ENCODE measurements at places on chromosomes 12 and 14. TPM values are rescaled to one million over a fixed set of nuclear protein-coding genes. Genes with fewer than 3 reads are reported as not detected.

SLCO1A2 gene
- not detected for total RNA-seq

LRRC43 gene
- total RNA-seq: 2.1 TPM

ATXN7L3B gene
- total RNA-seq: 26.1 TPM

CLEC2A gene
- not detected for total RNA-seq

VASH1 gene
- total RNA-seq: 26.5 TPM

GDF3 gene
- 0.52 TPM for total RNA-seq

GRCh38 chr14:21023174-21023573 is 1.7 kb downstream of the NDRG2 start:
- DNase-seq: no peak
- H3K27me3 ChIP-seq: no peaks in the 10 kb centered on the region
- no peaks in the 10 kb centered on the region for H3K36me3 ChIP-seq
- H3K4me3 ChIP-seq: peak overlapping the region; percentile 46
- peaks cover 7% of the 10 kb centered on the region for H3K4me1 ChIP-seq
- no peak overlapping the region for H3K27ac ChIP-seq

DNA sequence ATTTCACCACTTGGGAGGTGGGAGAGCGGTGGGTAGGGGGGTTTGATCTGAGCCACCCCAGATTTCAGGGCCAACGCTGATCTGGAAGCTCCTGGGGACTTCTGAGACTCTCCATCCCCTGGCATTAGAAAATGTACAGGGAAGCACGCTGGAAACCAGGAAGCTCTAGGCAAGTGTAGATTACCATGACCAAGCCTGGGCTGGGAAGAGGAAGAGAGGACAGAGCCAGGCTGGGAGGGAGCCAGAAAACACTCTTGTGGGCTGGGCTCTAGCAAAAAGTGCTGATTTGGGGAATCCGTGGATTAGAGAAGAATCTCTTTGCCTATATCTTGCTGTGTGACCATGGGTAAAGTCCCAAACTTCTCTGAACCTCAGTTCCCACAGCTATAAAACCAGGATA is 236.7 kb downstream of the BCL11B start:
- peak overlapping the region; percentile 34 for H3K4me3 ChIP-seq
- peaks cover 18% of the 10 kb centered on the region for H3K27me3 ChIP-seq
- H3K4me1 ChIP-seq: peaks cover 27% of the 10 kb centered on the region
- peak; percentile 57 for DNase-seq

DNA sequence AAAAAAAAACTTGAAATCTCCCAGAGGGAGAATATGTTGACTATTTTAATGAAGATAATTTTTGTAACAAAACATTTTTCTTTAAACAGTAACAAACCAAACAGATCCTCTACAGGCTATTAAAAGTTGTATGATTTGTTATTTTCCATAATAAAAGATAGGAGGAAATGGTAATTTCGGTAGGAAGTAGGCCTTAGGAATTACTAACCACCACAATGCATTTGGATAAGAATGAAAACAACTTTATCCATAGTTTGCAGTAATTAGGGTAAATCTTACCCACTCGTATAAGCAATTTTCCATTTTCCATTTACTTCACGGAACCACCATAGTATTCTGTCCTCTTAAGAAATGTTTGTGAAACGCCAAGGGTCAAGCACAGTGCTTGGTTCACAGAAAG is 6.0 kb downstream of the USP44 start:
- DNase-seq: no peak
- no peak overlapping the region for H3K27ac ChIP-seq
- no peak overlapping the region for H3K4me3 ChIP-seq

DNA sequence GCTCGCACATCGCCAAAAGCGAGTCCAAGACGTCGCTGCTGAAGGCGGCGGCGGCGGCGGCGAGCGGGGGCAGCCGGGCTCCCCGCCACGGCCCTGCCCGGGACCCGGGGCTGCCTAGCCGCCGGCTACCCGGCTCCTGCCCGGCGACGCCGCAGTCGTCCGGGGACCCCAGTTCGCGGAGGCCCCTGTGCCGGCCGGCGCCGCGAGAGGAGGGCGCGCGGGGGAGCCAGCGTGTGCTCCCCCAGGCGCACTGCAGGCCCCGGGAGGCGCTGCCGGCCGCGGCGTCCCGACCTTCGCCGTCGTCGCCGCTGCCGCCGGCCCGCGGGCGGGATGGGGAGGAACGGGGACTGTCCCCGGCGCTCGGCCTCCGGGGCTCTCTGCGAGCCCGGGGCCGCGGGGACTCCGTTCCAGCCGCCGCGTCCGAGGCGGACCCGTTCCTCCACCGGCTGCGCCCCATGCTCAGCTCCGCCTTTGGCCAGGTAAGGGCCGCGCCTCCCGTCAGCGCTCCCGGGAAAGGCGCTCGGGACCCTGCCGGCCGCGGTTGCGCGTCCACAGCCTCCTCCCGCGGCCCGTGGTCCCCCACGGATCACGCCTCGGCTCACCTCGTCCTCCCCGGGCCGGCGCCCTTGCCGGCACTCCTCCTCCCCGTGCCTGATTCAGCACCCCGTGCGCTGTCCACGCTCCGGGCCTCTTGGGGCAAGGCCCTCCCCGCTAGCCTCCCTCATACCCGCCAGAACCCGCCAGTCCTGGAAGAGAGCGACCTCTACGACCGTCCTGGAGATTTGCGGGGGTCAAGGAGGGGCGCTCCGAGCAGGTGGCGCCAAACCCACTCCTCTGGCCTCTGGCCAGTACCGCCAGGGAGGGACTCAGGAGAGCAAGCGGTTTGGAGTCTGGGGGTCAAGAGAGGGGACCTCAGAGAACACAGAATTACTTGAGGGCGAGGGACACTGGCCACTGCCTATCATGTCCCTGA is 721 bp downstream of the CABP1 start:
- H3K4me1 ChIP-seq: peaks cover 15% of the 10 kb centered on the region
- DNase-seq: peak; percentile 48
- no peaks in the 10 kb centered on the region for H3K36me3 ChIP-seq
- H3K4me3 ChIP-seq: peak overlapping the region; percentile 40

GRCh38 chr14:101707068-101707842 is 54.3 kb upstream of the PPP2R5C start:
- H3K36me3 ChIP-seq: no peaks in the 10 kb centered on the region
- H3K27me3 ChIP-seq: no peaks in the 10 kb centered on the region
- peak; percentile 86 for DNase-seq
- H3K4me3 ChIP-seq: no peak overlapping the region
- no peak overlapping the region for H3K27ac ChIP-seq

DNA sequence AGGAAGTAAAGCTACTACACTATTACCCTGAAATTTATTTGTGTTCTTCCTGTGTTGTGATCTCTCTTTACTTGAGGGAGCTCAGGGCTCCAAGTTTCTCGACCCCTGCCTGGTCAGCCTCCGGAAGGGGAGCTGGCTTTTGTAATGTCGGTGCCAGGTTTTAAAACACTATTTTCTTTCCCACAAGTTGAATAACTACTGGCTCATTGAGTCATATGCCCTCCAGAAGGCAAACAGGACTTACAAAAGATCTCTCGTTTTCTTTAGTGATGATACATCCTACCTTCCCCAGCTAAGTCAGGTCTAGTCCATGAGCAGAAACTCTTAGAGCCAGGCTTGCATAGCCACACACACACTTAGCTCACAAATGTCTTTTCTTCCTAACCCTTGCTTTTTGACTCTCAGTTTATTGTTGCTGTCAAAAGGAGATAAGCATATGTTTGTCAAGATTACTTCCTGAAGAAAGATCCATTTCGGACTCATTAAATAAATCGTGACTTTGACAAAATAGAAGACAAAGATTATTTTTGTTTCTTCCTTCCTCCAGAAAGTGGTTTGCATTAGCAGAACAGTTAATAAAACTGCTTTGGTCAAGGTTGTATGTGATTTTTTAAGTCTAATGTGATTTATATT is 209.8 kb upstream of the FLRT2 start:
- no peak overlapping the region for H3K4me3 ChIP-seq
- DNase-seq: no peak
- H3K4me1 ChIP-seq: no peaks in the 10 kb centered on the region
- no peak overlapping the region for H3K27ac ChIP-seq
- H3K27me3 ChIP-seq: no peaks in the 10 kb centered on the region

DNA sequence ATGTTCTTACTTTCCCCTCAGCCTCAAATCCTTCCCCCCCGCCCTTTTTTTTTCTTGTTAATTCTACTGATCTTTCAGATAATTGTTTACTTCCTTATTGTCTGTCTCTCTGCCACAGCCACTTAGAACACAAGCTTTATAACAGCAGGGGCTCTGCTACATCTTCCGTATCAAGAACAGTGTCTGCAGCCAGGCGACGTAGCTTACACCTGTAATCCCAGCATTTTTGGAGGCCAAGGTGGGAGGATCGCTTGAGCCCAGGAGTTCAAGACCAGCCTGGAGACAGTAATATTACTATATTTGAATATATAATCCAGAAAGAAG is 5.4 kb downstream of the SOS2 start:
- no peaks in the 10 kb centered on the region for H3K36me3 ChIP-seq
- H3K27ac ChIP-seq: peak overlapping the region; percentile 40
- no peak for DNase-seq
- H3K27me3 ChIP-seq: no peaks in the 10 kb centered on the region
- no peak overlapping the region for H3K4me3 ChIP-seq
- peaks cover 22% of the 10 kb centered on the region for H3K4me1 ChIP-seq

- H3K4me3 ChIP-seq: no peak overlapping the region
- H3K36me3 ChIP-seq: no peaks in the 10 kb centered on the region
- H3K4me1 ChIP-seq: no peaks in the 10 kb centered on the region
- DNase-seq: no peak
Measured at GRCh38 chr14:92668276-92668973, 80.0 kb downstream of the LGMN start.

DNA sequence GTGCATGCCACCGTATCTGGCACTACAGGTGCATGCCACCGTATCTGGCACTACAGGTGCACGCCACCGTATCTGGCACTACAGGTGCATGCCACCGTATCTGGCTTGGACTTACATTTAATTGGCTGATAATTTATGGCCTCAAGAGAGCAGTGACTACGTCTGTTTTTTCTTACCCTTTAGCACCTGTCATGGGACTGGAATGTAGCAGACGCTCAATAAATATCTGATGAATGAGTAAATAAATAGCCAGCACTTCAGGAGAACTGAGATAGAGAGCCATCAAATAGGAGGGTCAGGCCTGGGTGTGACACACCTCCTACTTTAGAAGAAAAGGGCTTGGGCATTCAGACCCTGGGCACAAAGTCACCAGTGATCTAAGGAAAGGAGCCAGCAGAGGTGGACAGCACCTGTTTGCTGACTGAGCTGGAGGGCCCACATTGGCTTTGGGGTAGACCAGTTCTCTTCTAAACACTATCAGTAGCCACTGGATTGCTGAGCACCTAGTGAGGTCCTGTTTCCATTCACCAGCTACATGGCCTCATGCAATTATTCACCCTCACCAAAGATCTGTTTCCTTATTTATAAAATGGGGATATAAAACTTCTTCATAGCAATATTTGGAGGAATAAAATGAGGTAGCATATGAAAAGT is 50.1 kb downstream of the RFX4 start:
- no peaks in the 10 kb centered on the region for H3K36me3 ChIP-seq
- no peaks in the 10 kb centered on the region for H3K4me1 ChIP-seq
- H3K4me3 ChIP-seq: no peak overlapping the region
- DNase-seq: no peak
- no peak overlapping the region for H3K27ac ChIP-seq
- peaks cover 10% of the 10 kb centered on the region for H3K27me3 ChIP-seq

DNA sequence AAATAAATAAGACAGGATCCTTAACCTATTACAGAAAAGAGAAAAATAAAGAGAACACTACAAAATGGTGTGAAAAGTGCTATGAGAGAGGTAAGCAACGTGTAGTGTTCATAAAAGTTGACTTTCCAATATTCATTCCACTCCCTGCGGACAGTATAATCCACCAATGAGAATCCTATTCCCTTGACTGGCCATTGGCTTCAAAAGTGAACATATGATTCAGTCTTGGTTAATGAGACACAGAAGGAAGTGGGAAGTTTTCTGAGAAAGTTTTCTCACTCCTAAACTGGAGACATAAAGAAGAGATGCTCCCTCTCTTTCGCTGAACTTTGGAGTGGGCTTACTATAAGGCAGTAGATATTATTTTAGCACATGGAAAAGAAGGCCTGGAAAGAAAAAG is 153.1 kb downstream of the PAWR start:
- no peaks in the 10 kb centered on the region for H3K4me1 ChIP-seq
- H3K27me3 ChIP-seq: no peaks in the 10 kb centered on the region
- H3K36me3 ChIP-seq: no peaks in the 10 kb centered on the region
- DNase-seq: no peak
- H3K4me3 ChIP-seq: no peak overlapping the region

GRCh38 chr12:132239796-132240668 is 89.4 kb downstream of the GALNT9 start:
- no peak overlapping the region for H3K27ac ChIP-seq
- DNase-seq: no peak
- peaks cover 6% of the 10 kb centered on the region for H3K27me3 ChIP-seq
- no peaks in the 10 kb centered on the region for H3K4me1 ChIP-seq

- H3K27me3 ChIP-seq: no peaks in the 10 kb centered on the region
- no peak for DNase-seq
- no peak overlapping the region for H3K4me3 ChIP-seq
- H3K27ac ChIP-seq: no peak overlapping the region
- H3K36me3 ChIP-seq: peaks cover 89% of the 10 kb centered on the region
- H3K4me1 ChIP-seq: no peaks in the 10 kb centered on the region
Measured at GRCh38 chr14:90278199-90279175, 22.1 kb downstream of the PSMC1 start.

DNA sequence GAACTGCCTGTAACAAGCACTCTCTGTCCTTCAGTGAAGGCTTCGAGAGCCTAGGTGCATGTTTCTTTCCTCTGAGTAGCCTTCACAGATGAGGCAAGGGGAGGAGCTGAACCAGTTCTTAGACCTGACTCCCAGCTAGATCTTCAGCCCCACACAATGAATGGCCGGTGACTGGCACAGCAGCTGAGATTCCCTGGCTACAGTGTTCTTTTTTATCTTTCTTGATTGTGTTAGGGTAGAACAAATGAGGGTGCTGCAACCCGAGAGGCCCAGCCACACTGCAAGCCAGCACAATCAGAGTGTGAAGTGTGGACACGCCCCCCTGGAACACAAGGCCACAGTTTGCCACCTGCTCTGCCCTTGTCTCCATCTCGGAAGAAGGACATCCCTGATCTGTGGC is 19.1 kb upstream of the COL2A1 start:
- no peaks in the 10 kb centered on the region for H3K36me3 ChIP-seq
- no peak overlapping the region for H3K27ac ChIP-seq
- H3K4me1 ChIP-seq: no peaks in the 10 kb centered on the region
- H3K27me3 ChIP-seq: peaks cover 10% of the 10 kb centered on the region
- no peak overlapping the region for H3K4me3 ChIP-seq

DNA sequence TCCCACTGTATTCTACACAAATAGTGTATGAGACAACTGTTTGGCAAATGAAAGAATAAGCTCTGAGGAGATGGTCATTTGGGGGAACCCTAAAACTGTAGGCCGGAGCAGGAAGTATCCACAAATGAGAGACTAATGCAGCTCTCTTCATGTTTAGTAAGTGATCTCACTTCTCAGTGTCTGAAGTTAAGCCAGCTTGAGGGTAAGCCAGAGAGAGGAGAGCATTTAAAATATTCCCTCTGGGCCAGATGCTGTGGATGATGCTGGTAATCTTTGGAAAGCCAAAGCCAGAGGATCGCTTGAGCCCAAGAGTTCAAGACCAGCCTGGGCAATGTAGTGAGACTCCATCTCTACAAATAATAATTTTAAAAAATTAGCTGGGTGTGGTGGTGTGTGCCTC is 130.6 kb upstream of the SINHCAF start:
- H3K4me1 ChIP-seq: no peaks in the 10 kb centered on the region
- H3K27ac ChIP-seq: no peak overlapping the region
- DNase-seq: no peak
- H3K27me3 ChIP-seq: no peaks in the 10 kb centered on the region

- H3K4me1 ChIP-seq: peaks cover 41% of the 10 kb centered on the region
- peak overlapping the region; percentile 88 for H3K4me3 ChIP-seq
- peak; percentile 60 for DNase-seq
- H3K27ac ChIP-seq: peak overlapping the region; percentile 96
- no peaks in the 10 kb centered on the region for H3K27me3 ChIP-seq
- no peaks in the 10 kb centered on the region for H3K36me3 ChIP-seq
Measured at GRCh38 chr14:34713681-34714319, 593 bp downstream of the CFL2 start.

Data from left lung (tissue), 14 donors.